ENCODE measurements at places on chromosomes 5 and 9.

GRCh38 chr5:151224372-151224771 is 480 bp upstream of the CCDC69 start:
- no peak for DNase-seq

- DNase-seq, result peak; percentile 37
Observed at GRCh38 chr9:26292943-26293342, 599.7 kb downstream of the CAAP1 start.

DNA sequence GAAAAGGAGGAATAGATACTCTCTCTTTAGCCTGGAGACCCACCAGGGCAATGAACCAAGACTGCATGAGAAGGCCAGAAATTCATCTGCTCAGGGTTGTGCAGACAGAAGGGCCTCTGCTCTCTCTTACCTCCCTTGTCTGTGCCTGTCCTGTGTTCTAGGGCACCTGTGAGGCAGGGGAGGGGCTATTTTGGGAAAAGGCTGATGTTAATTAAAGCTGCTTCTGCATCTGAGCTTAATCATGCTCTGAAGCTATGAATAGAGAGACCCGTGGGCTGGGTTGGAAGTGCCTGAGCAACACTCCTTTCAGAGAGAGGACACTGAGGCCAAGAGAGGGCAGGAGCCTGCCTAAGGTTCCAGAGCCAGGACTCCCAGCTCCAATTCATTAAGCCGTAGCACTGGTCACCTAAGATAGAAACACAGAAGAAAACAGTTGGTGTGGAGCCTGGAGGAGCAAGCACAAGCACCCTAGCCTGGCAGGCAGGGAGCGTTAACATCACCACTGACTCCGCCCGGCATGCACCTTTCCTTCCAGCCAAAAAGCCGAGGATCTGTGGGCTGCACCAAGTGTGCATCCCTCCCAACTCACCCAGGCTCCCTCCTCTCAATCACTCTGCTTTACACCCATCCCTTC is 31.4 kb upstream of the STING1 start:
- DNase-seq, result no peak

DNA sequence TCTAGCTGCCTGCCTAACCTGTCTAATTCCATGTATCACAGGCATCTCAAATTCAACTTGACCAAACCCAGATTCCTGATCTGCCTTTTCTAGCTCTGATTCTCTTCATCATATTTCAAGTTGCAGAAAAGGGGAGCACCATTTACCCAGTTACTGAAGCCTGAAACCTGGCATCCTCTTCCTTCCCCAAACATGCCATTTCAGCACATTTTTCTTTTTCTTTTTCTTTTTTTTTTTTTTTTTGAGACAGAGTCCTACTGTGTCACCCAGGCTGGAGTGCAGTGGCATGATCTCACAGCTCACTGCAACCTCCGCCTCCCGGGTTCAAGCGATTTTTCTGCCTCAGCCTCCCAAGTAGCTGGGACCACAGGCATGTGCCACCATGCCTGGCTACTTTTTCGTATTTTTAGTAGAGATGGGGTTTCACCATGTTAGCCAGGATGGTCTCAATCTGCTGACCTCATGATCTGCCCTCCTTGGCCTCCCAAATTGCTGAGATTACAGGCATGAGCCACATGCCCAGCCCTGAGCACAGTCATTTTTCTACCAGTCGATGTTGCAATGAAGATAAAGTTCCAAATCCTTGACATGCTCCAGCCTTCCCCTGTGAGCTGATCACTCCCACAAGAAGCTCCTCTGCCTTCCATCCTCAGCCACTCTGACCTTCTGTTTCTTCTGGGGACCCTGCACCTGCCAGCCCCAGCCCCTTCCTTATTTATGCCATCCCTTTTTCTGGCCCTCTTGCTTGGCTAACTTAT is 32.2 kb downstream of the ACER2 start:
- DNase-seq, result peak; percentile 33

GRCh38 chr9:123063177-123063598 is 29.7 kb downstream of the GPR21 start:
- peak; percentile 51 for DNase-seq

- DNase-seq, result no peak
Observed at GRCh38 chr9:137342482-137342881, 40.4 kb upstream of the NRARP start.

- no peak for DNase-seq
Observed at GRCh38 chr5:147487031-147487750, 22.7 kb downstream of the DPYSL3 start.

DNA sequence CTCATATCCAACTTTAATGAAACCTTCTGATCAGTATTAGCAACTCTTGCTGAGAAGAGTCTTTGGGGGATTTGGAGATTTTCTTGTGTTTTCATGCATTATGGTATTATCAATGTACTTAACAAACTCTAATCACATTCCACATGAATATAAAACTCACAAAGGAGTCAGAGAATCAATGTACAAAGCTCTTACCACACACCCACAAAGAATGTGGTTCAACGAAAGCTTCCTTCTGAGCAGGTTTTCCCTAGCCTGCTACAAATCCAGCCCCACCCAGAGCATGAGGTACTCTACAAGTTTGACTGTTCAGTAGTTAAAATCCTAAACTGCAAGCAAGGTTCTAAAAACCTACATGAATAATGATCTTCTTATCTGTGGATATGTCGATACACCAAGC is 210.1 kb downstream of the TARS1 start:
- DNase-seq, result peak; percentile 19

GRCh38 chr9:132048201-132048600 is 31.5 kb downstream of the MED27 start:
- DNase-seq, result peak; percentile 14

- no peak for DNase-seq
Observed at GRCh38 chr9:99414321-99414720, 192.2 kb downstream of the SEC61B start.

DNA sequence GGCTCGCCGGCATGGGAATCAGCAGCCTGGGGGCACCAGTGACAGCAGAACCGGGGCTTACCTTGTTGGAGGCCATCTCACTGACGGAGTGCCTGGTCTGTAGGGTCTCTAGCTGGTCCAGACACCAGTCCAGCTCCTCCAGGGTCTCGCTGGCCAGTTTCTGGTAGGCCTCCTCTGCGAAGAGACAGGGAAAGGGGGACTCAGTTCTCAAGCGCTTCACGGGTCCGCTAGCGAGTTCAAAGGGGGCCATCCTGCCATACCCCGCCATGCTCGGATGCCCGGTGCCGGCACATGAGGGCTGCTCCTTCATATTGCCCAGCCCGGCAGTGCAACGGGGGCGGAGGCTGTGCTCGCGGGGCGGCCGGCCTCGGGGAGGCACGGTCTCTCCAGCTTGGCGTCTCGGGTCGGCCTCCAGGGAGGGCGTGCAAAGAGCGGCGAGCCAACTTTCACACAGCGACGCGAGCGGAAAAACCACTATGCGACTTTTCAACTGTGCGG is 456.0 kb downstream of the RAB3C start:
- peak; percentile 81 for DNase-seq

DNA sequence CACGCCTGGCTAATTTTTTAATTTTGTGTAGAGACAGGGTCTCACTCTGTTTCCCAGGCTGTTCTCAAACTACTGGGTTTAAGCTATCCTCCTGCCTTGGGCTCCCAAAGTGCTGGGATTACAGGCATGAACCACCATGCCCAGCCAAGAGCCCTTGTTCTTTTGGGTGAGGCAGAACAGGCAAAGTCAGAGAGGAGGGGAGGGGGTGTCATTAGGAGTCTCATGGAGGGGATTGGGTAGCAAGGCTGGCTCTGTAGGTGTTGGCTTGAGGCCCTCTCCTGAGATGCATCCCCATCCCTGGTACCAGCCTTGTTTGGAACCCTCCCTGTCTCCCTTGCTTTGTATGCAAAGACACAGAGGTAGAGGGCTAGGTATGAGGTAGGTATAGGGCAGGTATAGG is 24.1 kb downstream of the GSN start:
- DNase-seq, result no peak

GRCh38 chr9:219670-220365 is 5.2 kb downstream of the DOCK8 start:
- DNase-seq, result no peak

DNA sequence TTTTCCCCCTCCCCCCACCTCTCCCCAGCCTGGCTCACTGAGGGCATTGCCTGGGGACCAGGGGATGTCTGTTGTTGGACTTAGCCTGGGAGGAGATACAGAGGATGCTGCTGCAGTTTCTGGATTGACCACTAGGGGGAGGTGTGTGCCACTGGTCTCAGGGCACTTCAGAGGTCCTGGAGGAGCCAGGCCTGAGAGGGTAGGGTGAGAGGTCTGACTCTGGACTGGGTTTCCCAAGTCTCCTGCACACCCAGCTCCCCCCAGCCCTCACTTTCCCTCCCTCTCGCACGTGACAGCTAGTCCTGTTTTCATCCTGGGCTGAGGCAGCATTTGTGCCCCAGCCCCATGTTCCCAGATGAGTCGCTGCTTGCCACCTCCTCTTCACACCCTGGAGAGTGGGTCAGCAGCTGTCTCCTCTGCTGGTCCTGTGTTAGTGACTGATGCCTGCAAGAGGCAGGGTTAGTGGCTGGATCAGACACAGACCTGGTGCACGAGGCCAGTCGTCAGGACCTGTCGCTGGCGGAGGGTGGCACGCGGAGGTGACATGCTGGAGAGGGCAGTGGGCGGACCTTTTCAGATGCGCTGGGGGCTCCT is 4.4 kb downstream of the IL3 start:
- peak; percentile 91 for DNase-seq

GRCh38 chr5:143135832-143136551 is 267.5 kb downstream of the NR3C1 start:
- no peak for DNase-seq

- no peak for DNase-seq
Observed at GRCh38 chr5:83731638-83732037, 11.0 kb upstream of the HAPLN1 start.

- DNase-seq, result no peak
Observed at GRCh38 chr5:141477044-141477575, 1.3 kb downstream of the PCDHGC3 start.

- DNase-seq, result peak; percentile 16
Observed at GRCh38 chr9:125262294-125262991, 817 bp downstream of the GAPVD1 start.

- no peak for DNase-seq
Observed at GRCh38 chr5:53180538-53180937, 71.0 kb upstream of the MOCS2 start.

- no peak for DNase-seq
Observed at GRCh38 chr5:58872670-58873273, 289.9 kb downstream of the RAB3C start.

DNA sequence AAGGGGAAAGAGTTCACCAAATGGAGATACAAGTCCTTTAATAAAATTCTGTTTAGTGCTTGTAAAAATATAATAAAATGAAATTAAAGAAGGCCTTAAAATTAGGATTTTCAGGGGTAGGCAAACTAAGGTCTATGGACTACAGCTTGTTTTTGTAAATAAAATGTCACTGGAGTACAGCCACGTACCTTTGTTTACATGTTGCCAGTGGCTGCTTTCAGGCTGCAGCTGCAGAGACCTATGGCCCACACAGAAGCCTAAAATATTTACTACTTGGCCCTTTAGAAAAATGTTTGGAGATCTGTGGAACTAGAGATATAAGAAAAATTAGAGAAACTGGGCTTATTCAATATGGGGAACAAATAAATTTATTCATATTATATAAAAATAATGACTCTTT is 122.8 kb downstream of the RPS23 start:
- DNase-seq, result no peak

- no peak for DNase-seq
Observed at GRCh38 chr9:71072587-71072986, 48.8 kb downstream of the TRPM3 start.

All from GM03348 (cell line).